ENCODE measurements at places on chromosomes 6 and 20.

DNA sequence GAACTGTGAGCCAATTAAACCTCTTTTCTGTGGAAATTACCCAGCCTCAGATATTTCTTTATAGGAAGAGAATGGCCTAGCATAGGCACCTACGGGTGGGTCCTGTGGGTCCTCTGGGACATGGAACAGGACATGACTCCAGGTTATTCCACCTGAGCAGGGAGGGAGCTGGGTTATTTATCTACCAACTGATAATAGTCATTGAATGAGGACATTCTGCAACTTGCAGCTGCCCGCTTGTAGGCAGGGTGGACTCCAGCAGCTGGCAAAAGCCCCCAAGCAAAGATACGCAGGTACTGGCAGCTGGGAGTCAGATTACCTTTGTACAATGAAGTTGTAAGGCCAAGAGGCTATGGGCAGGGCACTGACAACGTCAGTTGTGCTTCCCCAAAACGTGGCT, 1.4 kb upstream of the BANF2 start:
- no peak for DNase-seq

DNA sequence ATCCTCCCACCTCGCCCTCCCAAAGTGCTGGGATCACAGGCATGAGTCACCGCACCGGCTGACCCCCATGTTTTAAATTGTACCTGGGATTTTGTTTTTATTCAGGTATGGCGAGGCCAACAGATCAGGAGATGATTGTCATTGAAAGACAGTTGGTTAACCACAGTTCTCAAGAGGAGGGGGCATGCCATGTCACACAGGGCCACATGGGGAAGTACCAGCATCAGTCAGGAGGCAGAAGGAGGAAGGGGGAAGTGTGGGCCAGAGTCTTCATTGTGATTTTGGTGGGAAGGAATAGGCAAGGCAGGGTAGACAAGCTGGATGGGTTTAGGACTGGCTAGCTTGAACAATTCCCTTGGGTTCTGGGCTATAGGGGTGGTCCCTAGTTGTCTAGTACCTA, 9.9 kb upstream of the MMP9 start:
- no peak for DNase-seq

DNA sequence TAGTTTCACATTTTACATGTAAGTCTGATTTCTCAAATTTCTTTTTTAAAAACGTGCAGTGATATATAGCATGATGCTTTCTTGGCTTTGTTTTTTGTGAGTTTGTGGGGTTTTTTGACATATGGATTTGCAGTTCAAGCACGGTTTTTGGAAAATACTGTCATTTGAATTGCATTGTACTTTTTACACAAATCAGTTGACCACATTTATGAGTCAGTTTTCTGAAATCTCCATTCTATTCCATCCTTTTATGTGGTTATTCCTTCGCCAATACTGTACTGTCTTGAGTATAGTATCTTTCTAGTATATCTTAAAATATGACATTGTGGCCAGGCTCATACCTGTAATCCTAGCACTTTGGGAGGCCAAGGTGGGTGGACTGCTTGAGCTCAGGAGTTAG, 890.0 kb upstream of the CITED2 start:
- DNase-seq: no peak

- no peak for DNase-seq
These were observed 177.9 kb downstream of the TFAP2C start for GRCh38 chr20:56806952-56807517.

- DNase-seq: no peak
These were observed 17.2 kb upstream of the SCML4 start for GRCh38 chr6:107841275-107841670.

DNA sequence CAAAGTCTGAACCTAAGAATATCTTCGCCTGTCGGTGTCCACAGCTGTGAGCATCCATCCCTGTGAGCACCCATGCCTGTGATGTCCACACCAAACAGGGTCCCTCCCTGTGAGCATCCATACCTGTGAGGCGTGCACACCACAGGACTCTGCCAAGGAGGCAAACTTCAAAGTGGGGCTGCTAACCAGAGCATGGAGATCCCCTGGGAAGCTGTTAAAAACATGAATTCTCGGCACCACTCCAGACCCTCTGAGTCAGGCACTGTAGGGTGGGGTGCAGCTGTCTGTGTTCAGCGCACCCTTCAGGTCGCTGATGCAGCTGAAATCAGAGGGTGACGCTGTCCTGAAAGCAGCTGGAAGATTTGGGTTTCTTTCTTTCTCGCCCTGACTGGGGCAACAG, 85.4 kb upstream of the NXT1 start:
- DNase-seq: no peak

DNA sequence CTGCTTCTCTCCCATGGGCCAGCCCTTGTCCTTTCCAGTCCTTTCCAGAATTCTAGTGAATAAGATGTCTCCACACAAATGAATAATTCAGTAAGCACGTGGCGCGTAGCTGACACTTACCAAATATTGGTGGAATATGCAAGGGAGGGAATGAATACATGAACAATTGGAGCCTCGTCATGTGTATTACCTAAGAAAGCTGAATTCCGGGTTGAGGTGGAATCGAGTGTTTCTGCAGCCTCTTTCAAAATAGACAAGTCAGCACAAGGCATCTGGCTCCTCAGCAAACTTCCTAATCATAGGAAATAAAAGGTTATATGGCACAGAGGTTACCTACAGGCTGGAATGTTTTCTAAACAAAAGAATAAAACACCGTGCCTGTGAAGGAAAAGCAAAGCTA, 47.0 kb upstream of the NT5E start:
- no peak for DNase-seq

- DNase-seq: no peak
These were observed 229.1 kb upstream of the CITED2 start for GRCh38 chr6:139603581-139603980.

DNA sequence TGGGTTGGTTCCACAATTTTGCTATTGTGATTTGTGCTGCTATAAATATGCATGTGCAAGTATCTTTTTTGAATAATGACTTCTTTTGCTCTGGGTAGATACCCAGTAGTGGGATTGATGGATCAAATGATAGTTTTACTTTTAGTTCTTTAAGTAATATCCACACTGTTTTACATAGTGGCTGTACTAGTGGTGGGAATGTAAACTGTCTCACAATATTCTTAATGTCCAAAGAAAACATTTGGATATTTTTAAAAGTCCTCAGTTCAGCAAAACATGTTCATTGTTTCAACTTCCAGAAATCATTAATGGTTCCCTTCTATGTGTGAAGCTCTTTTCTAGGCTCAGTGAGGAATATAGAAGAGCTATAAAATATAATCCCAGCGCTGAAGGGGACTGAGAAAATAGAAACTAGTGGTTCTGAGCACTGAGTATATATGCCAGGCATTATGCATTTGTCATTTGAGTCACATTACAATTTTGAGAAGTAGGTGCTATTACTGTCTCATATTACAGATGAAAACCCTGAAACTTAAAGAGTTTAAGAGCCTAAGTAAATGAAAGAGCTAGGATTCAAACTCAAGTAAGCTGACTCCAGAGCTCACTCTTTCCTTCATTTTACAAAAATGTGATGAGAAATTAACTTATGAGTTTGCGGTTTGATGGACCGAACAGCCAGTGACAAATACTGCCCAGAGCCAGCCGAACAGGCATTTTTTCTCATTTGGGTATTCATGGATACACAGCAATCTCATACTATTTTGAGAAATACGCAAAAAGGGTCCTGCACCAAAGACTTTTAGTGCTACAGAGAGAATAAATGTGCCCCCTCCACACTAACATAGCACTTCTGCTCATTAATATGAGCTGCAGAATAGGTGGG, 250.1 kb downstream of the TBX18 start:
- DNase-seq: no peak

DNA sequence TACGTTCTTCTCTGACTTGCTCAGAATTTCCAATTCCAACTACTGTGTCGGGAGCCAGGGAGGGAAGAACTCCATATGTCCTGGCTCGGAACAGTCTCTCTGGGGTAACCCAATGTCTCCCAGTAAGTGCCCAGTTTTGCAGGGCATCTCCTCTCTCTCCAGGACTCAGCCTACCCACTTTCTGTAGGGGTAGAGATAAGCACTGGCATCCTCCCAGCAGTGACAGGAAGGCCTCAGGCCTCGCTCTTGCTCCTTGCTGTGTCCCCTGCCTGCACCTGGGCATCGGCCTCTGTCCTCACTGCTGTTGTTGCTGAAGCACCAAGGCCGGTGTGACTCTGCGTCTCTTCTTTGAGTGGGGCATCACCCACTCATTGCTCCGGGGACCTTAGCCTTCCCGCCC, 388.9 kb upstream of the JARID2 start:
- peak; percentile 74 for DNase-seq

DNA sequence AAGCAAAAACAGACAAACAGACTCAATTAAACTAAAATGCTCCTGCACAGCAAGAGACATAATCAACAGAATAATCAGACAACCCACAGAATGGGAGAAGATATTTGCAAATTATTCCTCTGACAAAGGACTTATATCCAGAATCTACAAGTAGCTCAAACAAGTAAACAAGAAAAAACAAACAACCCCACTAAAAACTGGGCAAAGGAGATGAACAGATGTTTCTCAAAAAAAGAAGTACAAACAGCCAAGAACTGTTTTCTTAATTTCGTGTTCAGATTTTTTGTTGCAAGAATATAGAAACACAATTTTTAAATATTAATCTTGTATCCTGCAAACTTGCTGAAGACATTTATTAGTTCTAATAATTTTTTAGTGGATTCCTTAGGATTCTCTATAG, 274.1 kb downstream of the BCKDHB start:
- no peak for DNase-seq

DNA sequence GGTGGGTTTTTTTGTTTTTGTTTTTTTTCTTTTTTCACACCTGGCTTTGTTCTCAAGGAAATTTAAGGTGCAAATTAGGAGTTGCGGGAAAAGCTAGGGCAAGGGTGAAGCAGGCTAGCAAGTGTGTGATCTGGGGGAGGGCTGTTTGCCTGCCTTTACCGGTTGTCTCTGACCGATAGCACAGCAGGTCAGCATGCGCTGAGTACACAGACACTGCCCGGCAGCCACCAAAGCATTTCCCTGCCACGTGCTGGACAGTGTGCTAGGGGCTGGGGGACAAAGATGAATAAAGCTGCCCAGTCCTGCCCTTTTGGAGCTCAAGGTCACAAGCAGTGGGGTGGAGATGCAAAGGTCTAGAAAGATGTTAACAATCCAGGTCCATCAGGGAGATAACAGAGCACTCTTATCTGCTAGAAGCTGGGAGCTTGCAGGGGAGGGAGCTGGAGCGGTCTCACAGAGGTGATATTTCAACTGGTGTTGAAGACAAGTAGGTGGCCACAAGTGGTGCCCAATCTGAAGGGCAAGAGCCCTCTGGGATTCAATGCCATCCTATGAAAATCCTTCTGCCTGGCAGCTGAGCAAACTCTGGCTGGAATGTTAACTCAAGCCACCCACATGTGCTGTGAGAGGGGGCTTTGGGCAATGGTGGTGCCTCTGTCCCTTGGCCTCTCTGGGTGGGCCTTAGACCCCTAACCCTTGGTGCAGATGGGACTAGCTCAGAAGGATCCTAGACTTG, 24.5 kb downstream of the TTBK1 start:
- DNase-seq: no peak

GRCh38 chr20:13355941-13356486, 134.9 kb downstream of the ISM1 start:
- DNase-seq: no peak

- DNase-seq: no peak
These were observed 85.2 kb upstream of the CNR1 start for GRCh38 chr6:88251301-88251700.

All from hematopoietic multipotent progenitor cell treated with erythropoietin and hydrocortisone succinate and interleukin-3 and kit ligand, for 6 days (in vitro differentiated cells).